ENCODE measurements at places on chromosomes 4 and X. TPM values are rescaled to one million over a fixed set of nuclear protein-coding genes. Genes with fewer than 3 reads are reported as not detected.

DNA sequence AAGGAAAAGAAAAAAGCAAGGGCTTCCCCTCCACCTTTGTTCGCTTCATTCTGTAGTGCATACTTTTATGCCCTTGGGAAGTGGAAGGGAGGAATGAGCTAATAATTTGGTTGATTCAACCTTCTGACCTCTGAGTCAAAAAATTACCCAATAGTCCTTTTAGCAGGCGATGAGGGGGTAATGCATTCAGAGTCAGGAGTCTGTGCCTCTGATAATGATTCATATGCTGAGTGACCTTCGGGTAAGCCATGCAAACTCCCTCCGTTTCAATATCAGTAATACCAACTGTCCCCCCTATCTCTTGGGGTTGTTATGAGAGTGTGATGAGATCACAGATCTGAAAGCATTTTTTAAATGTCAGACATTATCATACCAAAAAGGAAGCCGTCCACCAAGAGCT lies 41.6 kb upstream of the ACSL4 start:
- H3K36me3 ChIP-seq: no peaks in the 10 kb centered on the region
- peaks cover 3% of the 10 kb centered on the region for H3K4me1 ChIP-seq
- DNase-seq: peak; percentile 81
- no peaks in the 10 kb centered on the region for H3K27me3 ChIP-seq
- no peak overlapping the region for H3K4me3 ChIP-seq

- H3K27me3 ChIP-seq: no peaks in the 10 kb centered on the region
- H3K36me3 ChIP-seq: no peaks in the 10 kb centered on the region
- DNase-seq: peak; percentile 67
These were observed 8.0 kb downstream of the HERC3 start for GRCh38 chr4:88600176-88600838.

DNA sequence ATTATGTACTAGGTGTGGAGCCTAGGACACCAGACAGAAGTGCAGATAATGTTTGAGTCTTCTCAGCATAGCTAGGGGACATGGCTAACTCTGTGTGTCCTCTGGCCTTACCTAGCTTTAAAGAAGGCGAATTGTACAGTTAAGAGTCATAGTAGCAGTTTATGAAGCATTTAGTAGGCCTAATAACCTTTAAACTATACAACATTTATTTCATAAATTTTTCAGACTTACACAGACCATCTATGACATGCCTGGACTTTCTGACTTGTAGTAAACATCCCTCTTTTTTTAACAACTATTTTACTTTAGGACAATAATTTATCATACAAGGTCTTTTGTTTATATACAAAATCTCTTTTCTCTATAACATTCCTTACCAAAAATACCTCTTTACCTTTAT lies 37.4 kb downstream of the ETNPPL start:
- no peaks in the 10 kb centered on the region for H3K27me3 ChIP-seq
- no peak overlapping the region for H3K27ac ChIP-seq
- H3K4me1 ChIP-seq: no peaks in the 10 kb centered on the region
- no peak overlapping the region for H3K4me3 ChIP-seq

DNA sequence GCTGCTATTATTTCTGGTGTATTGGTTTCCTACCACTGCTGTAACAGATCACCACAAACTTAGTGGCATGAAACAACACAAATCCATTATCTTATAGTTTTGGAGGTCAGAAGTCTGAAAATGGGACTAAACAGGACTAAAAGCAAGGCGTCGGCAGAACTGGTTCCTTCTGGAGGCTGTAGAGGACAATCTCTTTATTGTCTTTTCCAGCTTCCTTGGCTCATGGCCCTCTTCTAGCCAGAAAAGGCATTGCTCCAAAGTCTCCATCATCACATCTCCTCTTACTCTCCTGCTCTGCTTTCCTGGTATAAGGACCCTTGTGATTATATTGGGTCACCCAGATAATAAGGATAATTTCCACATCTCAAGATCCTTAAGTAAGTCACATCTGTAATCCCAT lies 121.9 kb downstream of the CLCN4 start:
- no peak for DNase-seq
- no peaks in the 10 kb centered on the region for H3K4me1 ChIP-seq
- H3K27ac ChIP-seq: no peak overlapping the region

DNA sequence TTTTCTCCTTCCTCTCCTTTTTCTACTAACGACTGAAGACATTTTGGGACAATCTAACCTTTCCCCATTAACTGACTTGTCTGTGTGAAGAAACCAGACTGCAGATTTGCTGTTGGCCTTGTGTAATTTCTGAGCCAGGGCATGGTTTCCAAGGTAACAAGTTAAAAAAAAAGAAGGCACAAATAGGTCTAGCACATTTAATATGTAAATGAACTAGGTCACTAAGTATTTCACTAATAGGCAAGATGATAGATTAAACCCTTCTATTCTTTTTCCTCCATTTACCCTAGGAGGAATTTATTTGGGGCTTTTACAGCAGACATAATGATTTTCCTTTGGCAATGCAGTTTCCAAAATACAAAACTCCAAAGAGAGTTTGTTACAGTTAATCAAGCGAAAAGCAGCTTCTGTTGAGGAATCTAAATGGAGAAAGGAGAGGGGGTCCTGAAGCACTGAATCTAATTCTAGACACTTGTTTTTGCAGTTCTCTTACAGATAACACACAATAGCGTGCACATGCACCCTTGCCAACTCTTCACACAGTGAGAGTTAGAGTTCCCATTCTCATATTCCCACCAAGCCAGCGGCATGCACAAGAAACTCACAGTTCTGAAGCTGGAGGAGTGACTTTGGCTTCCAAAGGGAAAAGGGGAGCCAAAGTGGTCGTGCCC lies 72.0 kb downstream of the TSPAN5 start:
- H3K36me3 ChIP-seq: no peaks in the 10 kb centered on the region
- H3K27me3 ChIP-seq: no peaks in the 10 kb centered on the region
- no peak overlapping the region for H3K27ac ChIP-seq

GRCh38 chr4:67459164-67459563 lies 86.1 kb downstream of the CENPC start:
- no peaks in the 10 kb centered on the region for H3K27me3 ChIP-seq
- H3K4me3 ChIP-seq: no peak overlapping the region
- DNase-seq: peak; percentile 24
- H3K27ac ChIP-seq: no peak overlapping the region
- H3K4me1 ChIP-seq: no peaks in the 10 kb centered on the region

- peaks cover 10% of the 10 kb centered on the region for H3K4me1 ChIP-seq
- H3K27ac ChIP-seq: no peak overlapping the region
- no peak overlapping the region for H3K4me3 ChIP-seq
- DNase-seq: no peak
These were observed 88.6 kb downstream of the MAML3 start for GRCh38 chr4:140065393-140065792.

- H3K4me3 ChIP-seq: peak overlapping the region; percentile 75
- DNase-seq: peak; percentile 4
- peaks cover 4% of the 10 kb centered on the region for H3K4me1 ChIP-seq
- H3K27me3 ChIP-seq: no peaks in the 10 kb centered on the region
- H3K36me3 ChIP-seq: peaks cover 4% of the 10 kb centered on the region
These were observed 741 bp downstream of the ANAPC4 start for GRCh38 chr4:25377572-25378436.

GRCh38 chr4:38924353-38924752 lies 56.7 kb downstream of the FAM114A1 start:
- no peaks in the 10 kb centered on the region for H3K27me3 ChIP-seq
- H3K36me3 ChIP-seq: peaks cover 11% of the 10 kb centered on the region
- no peak overlapping the region for H3K27ac ChIP-seq

DNA sequence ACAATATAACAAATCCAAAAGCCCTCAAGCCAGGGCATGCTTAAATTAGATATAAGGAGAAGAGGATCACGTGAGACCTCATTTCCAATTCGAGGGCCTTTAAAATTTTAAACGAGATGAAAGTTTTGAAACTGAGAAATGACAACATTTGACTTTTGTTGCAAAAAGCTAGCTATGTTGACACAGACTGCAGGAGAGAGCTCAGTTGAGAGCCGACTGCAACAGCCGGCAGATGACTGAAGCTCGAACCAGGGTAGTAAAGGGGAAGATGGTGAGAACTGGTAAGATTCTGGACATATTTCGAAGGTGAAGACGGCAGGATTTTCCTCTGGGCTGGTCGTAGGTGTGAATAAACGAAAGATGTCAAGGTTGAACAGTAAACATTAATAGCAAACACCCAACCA lies 773 bp downstream of the PRMT9 start:
- H3K27ac ChIP-seq: peak overlapping the region; percentile 90
- H3K4me3 ChIP-seq: peak overlapping the region; percentile 77
- DNase-seq: peak; percentile 29
- no peaks in the 10 kb centered on the region for H3K27me3 ChIP-seq
- H3K4me1 ChIP-seq: peaks cover 9% of the 10 kb centered on the region

GRCh38 chr4:122701965-122702364 lies 30.5 kb upstream of the BBS12 start:
- H3K36me3 ChIP-seq: no peaks in the 10 kb centered on the region
- H3K27me3 ChIP-seq: no peaks in the 10 kb centered on the region
- H3K4me1 ChIP-seq: no peaks in the 10 kb centered on the region
- H3K27ac ChIP-seq: no peak overlapping the region
- no peak overlapping the region for H3K4me3 ChIP-seq

DNA sequence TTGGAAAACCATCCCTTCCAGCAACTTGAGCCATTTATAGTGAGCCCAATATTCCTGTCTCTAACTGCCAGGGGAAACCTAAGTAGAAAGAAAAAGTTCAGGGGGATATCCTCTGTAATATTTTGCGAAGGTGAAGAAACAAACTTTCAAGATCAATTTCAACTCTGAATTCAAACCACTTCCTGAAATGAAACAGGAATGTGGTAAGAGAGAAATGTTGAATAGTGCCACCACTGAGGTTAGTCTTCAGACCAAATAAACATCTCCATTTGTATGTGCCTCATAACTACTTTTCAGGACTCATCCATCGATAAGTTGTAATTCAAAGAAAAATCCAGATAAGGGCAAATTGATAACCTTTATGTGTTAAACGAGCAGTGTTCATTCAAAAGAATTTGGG lies 128.7 kb downstream of the GABRB1 start:
- no peak for DNase-seq
- H3K27ac ChIP-seq: no peak overlapping the region
- H3K4me1 ChIP-seq: no peaks in the 10 kb centered on the region
- no peaks in the 10 kb centered on the region for H3K27me3 ChIP-seq
- H3K36me3 ChIP-seq: no peaks in the 10 kb centered on the region

GRCh38 chr4:159229164-159229563 lies 126.3 kb downstream of the RAPGEF2 start:
- H3K27ac ChIP-seq: peak overlapping the region; percentile 86
- H3K4me1 ChIP-seq: peaks cover 11% of the 10 kb centered on the region
- H3K36me3 ChIP-seq: no peaks in the 10 kb centered on the region
- DNase-seq: peak; percentile 80
- no peaks in the 10 kb centered on the region for H3K27me3 ChIP-seq

DNA sequence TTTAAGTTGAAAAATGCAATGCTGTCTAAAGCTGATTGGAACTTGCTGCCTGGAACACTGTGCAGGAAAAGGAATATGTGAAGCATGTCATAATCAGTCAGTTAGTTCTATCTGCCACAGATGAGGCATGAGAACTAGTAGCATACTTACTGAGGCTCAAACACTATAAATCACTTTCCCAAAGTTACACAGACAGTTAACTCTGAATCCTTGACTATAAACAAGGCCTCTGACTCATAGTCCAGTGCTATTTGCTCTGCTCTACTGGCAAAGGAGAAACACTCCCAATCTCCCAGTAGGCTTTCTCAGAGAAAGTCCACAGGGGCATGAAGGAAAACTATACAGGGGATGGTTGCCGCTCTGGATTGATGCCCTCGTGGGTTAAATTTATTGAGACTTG lies 2078.4 kb upstream of the TENM3 start:
- H3K4me3 ChIP-seq: no peak overlapping the region
- H3K27ac ChIP-seq: no peak overlapping the region
- no peaks in the 10 kb centered on the region for H3K36me3 ChIP-seq
- peak; percentile 79 for DNase-seq
- H3K4me1 ChIP-seq: no peaks in the 10 kb centered on the region

- H3K4me1 ChIP-seq: no peaks in the 10 kb centered on the region
- no peaks in the 10 kb centered on the region for H3K27me3 ChIP-seq
- no peak overlapping the region for H3K4me3 ChIP-seq
These were observed 7.6 kb upstream of the TLR2 start for GRCh38 chr4:153676486-153676885.

- no peaks in the 10 kb centered on the region for H3K36me3 ChIP-seq
- peak; percentile 66 for DNase-seq
- peaks cover 5% of the 10 kb centered on the region for H3K4me1 ChIP-seq
- no peaks in the 10 kb centered on the region for H3K27me3 ChIP-seq
- no peak overlapping the region for H3K27ac ChIP-seq
These were observed 61.5 kb downstream of the EDNRA start for GRCh38 chr4:147542229-147542990.

DNA sequence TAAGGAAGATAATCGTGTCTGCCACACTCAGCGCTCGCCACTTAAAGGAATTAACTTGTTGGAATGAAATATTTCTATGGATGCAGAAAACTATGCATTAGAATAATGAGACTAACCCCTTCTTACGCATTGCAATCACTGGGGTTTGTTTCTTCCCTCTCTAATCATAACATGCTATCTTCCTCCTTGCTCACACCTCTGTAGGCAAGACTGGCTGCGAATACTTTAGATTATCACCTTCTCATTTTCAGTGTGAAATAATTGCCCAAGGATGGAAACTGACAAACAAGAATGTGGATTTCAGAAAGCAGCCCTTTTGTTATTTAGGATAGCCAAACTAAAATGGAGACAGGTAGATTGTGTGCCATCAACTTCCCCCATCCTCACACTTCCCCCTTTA lies 349.4 kb downstream of the MID1IP1 start:
- no peak overlapping the region for H3K27ac ChIP-seq
- no peaks in the 10 kb centered on the region for H3K36me3 ChIP-seq
- no peak overlapping the region for H3K4me3 ChIP-seq
- H3K27me3 ChIP-seq: no peaks in the 10 kb centered on the region
- DNase-seq: no peak
- no peaks in the 10 kb centered on the region for H3K4me1 ChIP-seq

DNA sequence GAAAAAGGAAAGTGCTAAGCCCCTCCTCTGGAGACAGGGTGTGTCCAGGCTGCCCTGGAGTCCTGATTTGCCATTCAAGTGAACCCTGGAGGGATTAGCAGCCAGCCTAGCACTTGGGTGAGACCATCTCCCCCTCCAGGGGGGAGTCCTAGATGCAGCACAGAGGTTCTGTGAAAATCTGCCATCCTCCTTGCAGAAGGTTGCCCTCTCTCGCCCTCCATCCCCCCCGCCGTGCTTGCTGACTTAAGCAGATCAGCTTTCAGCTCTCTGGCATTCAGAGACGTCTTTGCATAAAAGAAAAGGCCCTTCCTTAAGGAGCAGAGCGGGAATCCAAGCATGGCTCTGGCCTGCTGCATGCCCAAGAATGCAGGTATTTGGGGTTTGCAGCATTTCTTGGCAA lies 102.1 kb upstream of the SCML1 start:
- DNase-seq: peak; percentile 58
- H3K27me3 ChIP-seq: no peaks in the 10 kb centered on the region
- H3K27ac ChIP-seq: no peak overlapping the region
- no peaks in the 10 kb centered on the region for H3K36me3 ChIP-seq

KLHL13 gene
- 27.9 TPM for polyA plus RNA-seq

ANKRD37 gene
- 3.6 TPM for polyA plus RNA-seq

GAGE12J gene
- polyA plus RNA-seq: not detected

TBX22 gene
- polyA plus RNA-seq: not detected

CXorf49 gene
- not detected for polyA plus RNA-seq

VCX gene
- not detected for polyA plus RNA-seq

BCAP31 gene
- polyA plus RNA-seq: 94.0 TPM

PAGE5 gene
- not detected for polyA plus RNA-seq

BEX5 gene
- not detected for polyA plus RNA-seq

SPANXC gene
- polyA plus RNA-seq: not detected

ARL9 gene
- polyA plus RNA-seq: 1.1 TPM

CTAG2 gene
- polyA plus RNA-seq: not detected

RPGR gene
- 2.0 TPM for polyA plus RNA-seq

XPNPEP2 gene
- polyA plus RNA-seq: 0.61 TPM

All from fibroblast of lung (primary cell).